Anterior cingulate cortex (tissue), 58 donors: ENCODE measurements at places on chromosomes 4 and X.

DNA sequence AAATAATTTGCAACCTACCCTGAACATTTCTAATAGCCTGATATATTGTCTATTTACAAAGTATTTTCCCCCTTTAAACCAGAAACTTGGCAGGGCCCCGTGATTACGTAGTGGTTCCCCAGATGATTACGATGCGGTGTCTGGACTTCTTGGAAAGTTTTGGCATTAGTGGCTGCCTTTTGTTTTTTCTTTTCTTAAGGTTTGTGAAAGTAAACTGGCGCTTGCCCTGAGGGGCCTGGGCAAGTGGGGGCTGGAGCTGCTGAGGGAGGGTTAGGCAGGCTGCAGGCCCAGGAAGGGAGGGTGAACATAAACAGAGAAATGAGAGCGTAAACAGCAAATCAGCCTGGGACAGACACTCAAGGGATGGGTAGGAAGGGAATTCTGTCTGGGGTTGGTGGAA, 123.6 kb upstream of the MSX1 start:
- DNase-seq = no peak

- DNase-seq = no peak
These were observed 69.3 kb upstream of the LDB2 start for GRCh38 chr4:16967722-16968121.

GRCh38 chrX:3520982-3521381, 174.5 kb upstream of the MXRA5 start:
- DNase-seq = no peak

DNA sequence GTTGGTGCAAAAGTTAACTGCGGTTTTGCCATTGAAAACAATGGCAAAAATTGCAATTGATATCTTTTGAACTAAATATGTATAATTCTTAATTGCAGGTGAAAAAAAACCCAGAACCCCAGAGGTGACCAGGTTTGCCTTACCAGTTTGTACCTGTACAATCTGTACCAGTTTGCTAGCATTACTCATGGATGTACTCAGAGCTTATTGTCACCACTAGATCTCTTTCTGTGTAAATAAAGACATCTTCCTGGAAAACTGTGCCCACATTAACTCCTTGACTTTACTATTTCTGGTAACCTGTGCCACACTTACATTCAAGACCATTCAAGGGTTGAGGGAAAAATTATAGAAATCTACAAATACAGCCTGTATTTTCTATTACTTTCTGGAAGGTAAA, 139.7 kb downstream of the ELOVL6 start:
- no peak for DNase-seq

- no peak for DNase-seq
These were observed 2.9 kb downstream of the ANXA5 start for GRCh38 chr4:121693886-121694285.

DNA sequence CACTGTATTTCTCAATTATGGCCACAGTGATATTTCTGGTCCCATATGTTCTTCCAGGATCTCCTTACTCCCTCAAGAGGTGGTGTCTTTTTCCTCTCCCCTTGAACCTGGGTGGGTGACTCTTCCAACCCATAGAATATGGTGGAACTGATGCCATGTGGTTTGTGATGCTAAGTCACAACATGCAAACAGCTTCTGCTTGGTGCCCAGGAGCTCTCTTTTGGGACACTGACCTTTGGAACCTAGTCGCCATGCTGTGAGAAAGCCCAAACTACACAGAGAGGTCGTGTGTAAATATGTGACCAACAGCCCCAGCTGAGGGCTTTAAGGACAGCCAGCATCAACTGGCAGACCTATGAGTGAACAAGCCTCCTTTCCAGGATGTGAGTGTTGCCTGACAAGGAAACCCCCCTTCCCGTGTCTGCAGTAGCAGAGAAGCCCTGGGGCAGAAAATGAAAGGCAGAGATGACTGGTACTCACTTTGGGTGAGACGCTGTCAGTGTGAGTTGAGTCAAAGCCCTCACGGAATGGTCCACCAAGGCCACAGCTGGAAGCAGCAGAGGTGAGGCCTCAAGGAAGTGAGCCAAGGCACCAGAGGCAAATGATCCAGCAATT, 223.4 kb downstream of the BCOR start:
- no peak for DNase-seq

DNA sequence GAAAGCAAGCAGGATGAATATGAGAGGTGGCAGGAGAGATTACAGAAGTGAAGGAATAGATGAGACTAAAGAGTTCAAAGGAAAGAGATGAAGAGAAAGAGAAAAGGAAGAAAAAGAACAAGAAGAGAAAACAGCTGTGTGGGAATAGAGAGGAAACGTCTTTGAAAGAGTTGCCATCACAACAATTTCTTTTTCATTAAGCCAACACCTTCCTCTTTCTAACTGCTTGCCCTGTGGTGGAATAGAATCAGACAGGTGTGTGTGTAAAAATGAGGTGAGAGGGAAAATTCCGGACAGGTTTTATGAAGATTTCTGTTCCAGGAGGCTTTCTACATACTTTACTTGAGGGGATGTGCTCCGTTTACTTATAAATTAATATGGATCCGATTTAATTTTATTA, 28.8 kb downstream of the DTHD1 start:
- DNase-seq = no peak

GRCh38 chr4:57437649-57438048, 327.5 kb upstream of the IGFBP7 start:
- no peak for DNase-seq

GRCh38 chr4:23290656-23291055, 597.9 kb downstream of the GBA3 start:
- no peak for DNase-seq

DNA sequence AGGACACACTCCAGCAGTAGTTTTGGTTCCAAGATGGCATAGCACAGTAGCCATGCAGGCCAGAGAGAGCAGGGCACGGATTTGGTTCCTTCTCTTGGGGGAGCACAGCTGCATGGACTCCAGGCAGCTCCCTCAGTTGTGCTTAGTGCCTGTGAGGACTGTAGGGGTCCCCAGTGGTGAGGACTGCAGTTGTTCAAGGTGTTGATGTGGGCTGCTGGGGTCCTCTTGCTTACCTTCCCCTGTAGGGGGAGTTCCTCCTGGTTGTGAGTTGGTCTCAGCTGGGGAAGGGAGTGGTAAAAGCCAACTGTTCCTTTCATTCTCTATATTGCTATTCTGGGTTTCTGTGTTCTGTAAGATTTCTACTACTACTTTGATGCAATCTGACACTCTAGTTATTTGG, 606.5 kb downstream of the MAGEB5 start:
- DNase-seq = no peak

DNA sequence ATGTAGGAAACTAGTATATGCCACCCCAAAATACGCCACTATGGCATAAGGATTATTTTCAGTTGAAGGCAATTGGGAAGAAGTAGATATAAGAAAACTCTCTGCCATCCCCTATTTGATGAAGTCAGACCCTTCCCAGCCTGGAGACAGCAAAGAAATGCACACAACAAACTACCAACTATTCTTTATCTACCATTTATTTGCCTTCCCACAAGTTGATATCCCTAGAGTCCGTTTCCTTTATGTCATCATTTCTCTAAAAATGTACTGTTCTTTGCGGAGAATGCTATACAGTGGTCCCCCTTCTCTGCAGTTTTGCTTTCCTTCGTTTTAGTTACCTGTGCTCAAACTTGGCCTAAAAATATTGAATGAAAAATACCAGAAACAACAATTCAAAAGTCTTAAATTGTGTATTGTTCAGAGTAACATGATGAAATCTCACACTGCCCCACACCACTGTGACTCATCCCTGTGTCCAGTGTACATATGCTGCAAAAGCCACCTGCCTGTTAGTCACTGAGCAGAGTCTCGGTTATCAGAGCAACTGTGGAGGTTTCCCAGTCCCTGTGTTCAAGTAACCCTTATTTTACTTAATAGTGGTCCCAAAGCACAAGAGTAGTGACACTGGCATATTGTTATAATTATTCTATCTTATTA, 152.3 kb downstream of the WDFY3 start:
- no peak for DNase-seq

- DNase-seq = no peak
These were observed 33.4 kb upstream of the PHKA2 start for GRCh38 chrX:19017271-19017670.

DNA sequence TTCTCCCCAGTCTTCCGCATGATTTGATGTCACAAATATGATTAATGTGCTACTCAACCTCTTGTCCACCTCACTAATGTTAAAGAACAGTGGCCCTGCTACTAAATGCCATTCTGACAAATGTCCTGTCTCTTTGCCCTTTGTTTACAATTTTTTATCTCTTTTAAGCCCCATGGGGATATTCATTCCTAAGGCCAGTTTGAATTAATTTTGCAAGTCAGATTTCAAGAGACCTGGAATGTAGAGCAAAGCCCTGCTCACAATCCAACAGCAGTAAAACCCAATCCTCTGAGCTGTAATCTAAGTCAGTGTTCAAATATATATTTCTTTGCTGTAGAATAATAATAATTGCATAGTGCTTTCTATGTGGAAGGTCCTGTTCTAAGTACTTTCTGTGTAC, 81.2 kb downstream of the LDB2 start:
- DNase-seq = no peak

- no peak for DNase-seq
These were observed 41.6 kb downstream of the NPNT start for GRCh38 chr4:105936901-105937300.

DNA sequence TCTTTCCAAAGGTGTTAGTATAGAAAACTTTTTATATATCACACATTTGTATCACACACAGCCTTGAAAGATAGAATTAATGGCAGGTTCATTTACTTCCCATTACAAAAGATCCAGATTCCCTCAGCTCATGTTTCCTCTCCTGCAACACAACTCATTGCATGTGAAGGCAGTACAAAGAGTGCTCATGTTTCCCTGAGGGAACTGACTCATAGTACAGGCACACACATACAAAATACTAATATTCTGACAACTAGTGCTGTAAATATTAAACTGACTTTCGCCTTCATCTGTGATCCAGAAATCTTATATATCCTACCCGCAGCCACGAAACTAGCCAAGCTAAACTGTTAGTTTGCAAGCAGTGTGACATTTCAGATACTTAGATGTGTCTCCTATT, 819.8 kb upstream of the PCDH7 start:
- DNase-seq = no peak

DNA sequence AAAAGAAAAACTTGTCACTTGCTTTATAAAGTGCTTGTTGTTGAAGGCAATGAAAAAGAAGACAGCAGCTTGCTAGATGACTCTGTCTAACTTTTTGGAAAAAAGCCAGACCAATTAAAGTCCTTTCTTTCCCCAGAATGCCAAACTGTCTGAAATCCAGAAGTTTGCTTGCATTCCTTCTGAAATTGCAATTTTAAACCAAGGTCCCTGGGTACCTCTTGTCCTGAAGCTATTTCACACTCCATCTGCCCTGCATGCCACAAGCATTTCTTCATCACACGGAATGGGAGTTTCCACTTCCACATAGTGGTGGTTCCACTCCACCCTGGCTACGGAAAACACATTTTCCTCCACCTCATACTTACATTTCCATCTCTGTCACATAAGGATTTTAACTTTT, 101.0 kb downstream of the PAPSS1 start:
- no peak for DNase-seq

DNA sequence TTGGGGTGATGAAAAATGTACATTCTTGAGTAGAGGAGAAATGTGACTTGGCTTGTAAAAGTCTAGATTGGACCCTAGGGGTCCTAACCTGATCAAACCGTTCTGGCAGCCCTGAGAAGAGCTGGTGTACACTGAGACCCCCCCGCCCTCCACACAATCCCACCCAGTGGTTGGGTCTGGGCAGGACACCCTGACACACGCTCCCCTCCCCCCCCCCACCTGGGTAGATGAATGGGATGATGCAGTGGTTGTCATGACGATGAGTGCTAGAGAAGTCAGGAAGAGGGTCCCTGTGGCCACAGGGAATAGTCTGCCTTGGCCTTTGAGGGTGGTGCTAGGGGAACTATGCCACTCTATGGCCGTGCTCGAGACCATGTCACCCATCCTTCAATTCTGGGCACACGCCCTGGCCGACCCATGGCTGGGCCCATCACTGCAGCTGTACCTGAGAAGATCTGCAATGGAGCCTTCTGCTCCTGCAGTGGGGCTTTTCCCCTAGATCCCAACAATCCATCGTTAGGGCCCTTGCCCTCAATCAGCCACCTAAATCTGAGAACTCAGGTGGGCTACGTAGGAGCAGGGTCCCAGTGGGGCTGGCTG, 4.4 kb downstream of the CDK16 start:
- no peak for DNase-seq

DNA sequence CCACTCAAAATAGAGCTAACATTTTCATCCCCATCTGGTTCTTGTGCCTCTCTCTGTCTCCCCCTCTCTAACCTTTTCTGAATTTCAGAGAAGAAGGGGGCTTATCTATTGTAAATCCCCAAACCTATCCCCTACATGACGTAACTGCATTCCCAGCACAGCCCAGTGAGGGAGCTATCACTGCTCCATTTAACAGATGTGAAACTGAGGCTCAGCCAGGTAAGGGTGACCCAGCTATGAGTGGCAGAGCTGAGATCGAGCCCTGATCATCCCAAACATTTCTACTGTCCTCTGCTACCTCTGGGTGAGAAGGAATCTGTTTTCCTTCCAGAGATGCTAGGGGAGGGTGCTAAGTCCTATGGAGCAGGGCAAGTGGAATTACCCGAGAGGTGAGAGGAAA, 107.5 kb downstream of the SLC2A9 start:
- no peak for DNase-seq

DNA sequence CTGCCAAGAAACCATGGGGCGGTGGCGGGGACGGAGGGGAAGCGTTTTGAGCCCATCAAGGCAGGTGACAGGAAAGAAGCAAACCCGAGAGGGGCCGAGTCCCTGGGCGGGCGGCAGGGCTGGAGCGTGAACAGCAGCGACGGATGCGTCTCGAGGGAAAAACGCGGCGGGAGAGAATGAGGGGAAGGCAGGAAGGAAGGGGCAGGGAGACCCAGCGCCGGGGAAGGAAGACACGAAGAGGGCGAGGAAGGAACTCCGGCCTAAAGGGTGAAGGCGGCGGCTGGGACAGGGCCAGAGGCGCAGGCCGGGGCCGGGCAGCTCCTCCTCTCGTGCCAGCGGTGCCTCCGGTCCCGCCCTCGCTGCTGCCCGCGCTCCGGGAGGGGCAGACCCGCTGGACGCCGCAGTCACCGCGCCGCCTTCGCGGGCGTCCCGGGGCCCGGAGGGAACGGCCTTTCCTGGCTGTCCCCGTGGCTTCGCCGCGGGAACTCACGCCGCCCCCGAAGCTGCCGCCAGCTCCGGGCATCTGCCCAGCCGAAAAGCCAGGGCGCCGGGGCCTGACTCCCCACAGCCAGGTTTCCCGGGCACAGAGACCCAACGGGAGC, 751 bp upstream of the RGS12 start:
- no peak for DNase-seq

DNA sequence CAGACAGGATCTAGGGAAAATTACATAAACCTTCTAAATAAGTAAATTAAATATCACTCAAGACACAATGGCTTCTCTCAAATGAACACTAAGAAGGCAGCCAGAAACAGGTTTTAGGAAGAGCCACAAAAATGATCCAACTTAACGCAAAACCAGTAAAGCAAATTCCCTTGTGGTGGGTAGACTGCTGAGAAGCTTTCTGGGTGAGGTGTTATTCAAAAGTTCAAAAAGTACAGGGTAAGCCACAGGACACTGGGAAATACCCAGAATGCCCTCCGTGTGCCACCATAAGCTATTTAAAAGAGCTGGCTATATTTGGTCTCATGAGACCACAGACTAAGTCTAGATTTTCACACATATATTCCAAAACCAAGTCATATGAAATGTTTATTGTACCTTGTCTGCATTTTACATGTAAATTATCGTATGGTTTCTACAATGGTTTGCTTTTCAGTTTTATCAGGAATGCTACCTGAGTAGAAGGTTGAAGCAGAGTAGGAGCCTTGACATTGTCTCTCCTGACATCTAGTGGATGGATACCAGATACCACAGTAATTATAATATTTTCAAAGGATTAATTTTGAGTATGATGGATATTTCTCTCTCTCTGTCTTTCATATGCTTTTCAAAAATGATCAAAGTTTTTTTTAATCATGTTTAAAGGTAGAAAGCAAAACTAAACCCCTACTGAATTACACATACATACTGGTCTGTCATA, 109.3 kb upstream of the KLHL13 start:
- DNase-seq = no peak
